NCI-H526 (cell line): ENCODE measurements at places on chromosomes 1 and 21.

DNA sequence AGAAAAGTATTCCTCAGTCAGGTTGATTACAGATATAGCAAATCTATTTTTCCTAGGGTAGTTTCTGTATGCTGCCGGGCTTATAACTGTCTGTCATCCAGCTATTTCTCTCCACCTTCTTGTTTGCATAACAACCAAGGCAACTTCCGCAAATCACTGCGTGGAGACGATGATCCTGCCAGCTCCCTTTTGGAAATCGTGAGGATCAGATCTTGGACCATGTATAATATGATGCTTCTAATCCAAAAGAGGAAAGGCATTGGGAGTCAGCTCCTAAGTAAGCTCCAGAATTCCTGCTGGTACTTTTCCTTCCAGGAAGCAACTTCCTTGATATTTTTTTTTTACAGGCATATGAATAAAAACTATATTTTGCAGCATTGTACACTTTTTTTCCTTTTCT is 445 bp upstream of the RGS4 start:
- DNase-seq = no peak

DNA sequence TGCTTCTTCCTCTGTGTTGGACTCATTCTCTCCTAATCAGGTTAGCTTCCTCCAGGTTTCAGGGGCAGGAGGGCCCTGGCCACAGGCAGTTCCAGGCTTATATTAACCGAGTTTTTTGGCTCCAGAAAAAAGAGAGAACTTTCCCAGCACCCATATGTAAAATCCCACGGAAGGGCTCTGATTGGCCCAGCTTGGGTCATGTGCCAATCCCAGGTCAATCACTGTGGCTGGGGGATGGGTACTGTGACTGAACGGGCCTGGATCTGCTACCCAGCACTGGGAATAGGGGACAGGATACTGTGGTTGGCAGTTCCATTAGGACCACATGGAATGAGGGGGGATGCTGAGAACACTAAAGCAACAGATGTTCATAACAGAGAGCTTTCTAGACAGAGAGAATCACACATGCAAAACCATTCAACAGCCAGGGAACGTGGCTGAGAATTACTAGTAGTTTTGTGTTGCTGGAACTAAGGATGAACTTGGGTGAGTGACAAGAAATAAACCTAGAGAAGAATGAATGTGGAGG is 51.1 kb upstream of the NEK2 start:
- no peak for DNase-seq

DNA sequence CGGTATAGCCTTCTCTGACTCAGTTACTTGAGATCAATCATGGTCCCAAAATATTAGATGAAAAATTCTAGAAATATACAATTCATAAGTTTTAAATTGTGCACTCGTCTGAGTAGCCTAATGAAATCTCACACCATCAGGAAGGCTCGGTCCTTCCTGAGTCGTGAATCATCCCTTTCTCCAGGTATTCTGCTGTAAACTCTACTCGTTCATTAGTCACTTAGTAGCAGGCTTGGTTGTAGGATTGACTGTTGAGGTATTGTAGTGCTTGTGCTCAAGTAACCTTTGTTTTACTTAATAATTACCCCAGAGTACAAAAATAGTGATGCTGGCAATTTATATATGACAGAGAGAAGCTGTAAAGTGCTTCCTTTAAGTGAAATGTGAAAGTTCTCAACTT is 238.7 kb downstream of the OLFM3 start:
- no peak for DNase-seq

DNA sequence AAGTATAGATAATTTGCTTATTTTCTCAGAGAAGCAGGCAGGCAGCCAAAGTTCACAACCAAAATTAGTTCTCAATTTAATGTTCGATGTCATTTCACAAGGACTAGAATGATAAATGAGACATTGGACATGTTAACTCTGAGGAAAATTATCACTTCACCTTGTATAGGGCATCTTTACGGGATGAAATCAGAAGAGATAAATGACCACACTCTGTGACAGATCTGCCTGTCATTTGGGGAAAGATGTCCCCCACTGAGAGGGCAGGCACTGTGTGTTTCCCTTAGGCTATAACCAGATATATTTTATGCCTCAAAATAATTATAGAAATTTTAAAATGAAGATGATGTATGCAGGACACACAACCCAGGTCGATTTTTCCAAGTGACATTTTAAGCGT is 642.9 kb downstream of the BRINP3 start:
- DNase-seq = no peak

GRCh38 chr1:40739455-40740008 is 44.1 kb upstream of the KCNQ4 start:
- DNase-seq = no peak
